ENCODE measurements at places on chromosomes 3 and 15. TPM values are rescaled to one million over a fixed set of nuclear protein-coding genes. Genes with fewer than 3 reads are reported as not detected.

IGSF10 gene
- 1.3 TPM for total RNA-seq

GRCh38 chr3:143812481-143812880 is 35.8 kb downstream of the SLC9A9 start:
- peaks cover 3% of the 10 kb centered on the region for H3K4me1 ChIP-seq
- no peak for DNase-seq
- no peaks in the 10 kb centered on the region for H3K27me3 ChIP-seq
- no peaks in the 10 kb centered on the region for H3K36me3 ChIP-seq
- H3K27ac ChIP-seq: no peak overlapping the region

- no peaks in the 10 kb centered on the region for H3K36me3 ChIP-seq
- H3K27ac ChIP-seq: no peak overlapping the region
- peaks cover 15% of the 10 kb centered on the region for H3K4me1 ChIP-seq
These were observed 3.3 kb upstream of the RNF13 start for GRCh38 chr3:149809699-149810098.

FBN1 gene
- 40.6 TPM for total RNA-seq

IQSEC1 gene
- 31.3 TPM for total RNA-seq

DNA sequence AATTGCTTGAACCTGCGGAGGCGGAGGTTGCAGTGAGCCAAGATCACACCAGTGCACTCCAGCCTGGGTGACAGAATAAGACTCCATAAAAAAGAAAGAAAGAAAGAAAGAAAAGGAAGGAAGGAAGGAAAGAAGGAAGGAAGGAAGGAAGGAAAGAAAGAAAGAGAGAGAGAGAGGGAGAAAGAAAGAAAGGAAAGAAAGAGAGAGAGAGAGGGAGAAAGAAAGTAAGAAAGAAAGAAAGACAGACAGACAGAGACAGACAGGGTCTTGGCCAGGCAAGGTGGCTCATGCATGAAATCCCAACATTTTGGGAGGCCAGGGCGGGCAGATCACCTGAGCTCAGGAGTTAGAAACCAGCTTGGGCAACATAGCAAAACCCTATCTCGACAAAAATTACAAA is 16.4 kb upstream of the DAG1 start:
- H3K27me3 ChIP-seq: no peaks in the 10 kb centered on the region
- peaks cover 15% of the 10 kb centered on the region for H3K4me1 ChIP-seq
- H3K36me3 ChIP-seq: no peaks in the 10 kb centered on the region
- H3K27ac ChIP-seq: no peak overlapping the region

TUSC7 gene
- not detected for total RNA-seq

- H3K27me3 ChIP-seq: no peaks in the 10 kb centered on the region
- no peaks in the 10 kb centered on the region for H3K36me3 ChIP-seq
- no peak overlapping the region for H3K4me3 ChIP-seq
- H3K4me1 ChIP-seq: no peaks in the 10 kb centered on the region
These were observed 464.2 kb downstream of the MECOM start for GRCh38 chr3:169199283-169199682.

GRCh38 chr3:88150806-88151205 is 1.0 kb downstream of the C3orf38 start:
- H3K27ac ChIP-seq: peak overlapping the region; percentile 92
- peaks cover 13% of the 10 kb centered on the region for H3K4me1 ChIP-seq
- DNase-seq: no peak
- peaks cover 29% of the 10 kb centered on the region for H3K36me3 ChIP-seq

ADAMTS9 gene
- 31.3 TPM for total RNA-seq

GPR149 gene
- not detected for total RNA-seq

SEMA7A gene
- total RNA-seq: 2.0 TPM

DNA sequence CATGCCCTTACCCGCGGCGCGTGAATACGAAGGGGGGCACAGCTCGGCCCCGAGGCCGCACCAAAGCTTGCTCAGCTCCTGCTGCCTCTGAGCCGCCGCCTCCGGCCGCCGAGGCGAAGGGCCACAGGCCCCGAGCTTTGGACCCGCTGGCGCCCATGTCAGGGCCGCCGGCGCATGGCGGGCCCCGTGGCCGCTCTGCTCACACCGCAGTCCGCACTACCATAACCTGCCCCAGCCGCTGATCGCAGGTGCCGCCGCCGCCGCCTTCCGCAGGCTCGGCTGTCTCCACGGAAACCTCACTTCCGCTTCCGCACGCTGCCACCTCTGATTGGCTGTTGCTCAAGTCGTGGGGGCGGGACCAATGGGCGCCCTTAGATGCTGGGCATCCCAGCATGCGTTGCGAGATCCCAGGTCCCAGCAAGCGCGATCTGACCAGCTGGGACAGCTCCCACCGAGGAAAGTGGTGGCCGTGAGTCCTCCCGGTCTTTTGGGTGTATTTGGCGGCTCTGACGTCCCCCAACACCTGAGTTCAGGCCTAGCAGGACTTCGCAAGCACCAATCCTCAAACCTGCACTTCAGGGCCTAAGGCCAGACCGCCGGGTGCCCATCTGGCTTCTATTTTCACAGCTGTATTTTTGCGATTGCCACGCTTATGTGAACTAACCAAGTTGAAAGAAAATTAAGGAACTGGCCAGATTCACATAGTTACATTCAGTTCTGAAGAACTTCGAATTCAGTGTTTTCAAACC is at the start of gene TUSC2:
Gene TUSC2, minus strand, starts transcription at position 281 of the 749 bp plus-strand sequence. Its CDS starts 124 bp downstream, at position 157.
- H3K36me3 ChIP-seq: peaks cover 60% of the 10 kb centered on the region
- H3K4me3 ChIP-seq: peak within 1 kb of the TSS; percentile 100
- DNase-seq: peak; percentile 98
- H3K4me1 ChIP-seq: peaks cover 31% of the 10 kb centered on the region
- H3K27me3 ChIP-seq: no peaks in the 10 kb centered on the region

- no peaks in the 10 kb centered on the region for H3K4me1 ChIP-seq
- no peaks in the 10 kb centered on the region for H3K27me3 ChIP-seq
- no peak overlapping the region for H3K27ac ChIP-seq
- no peak overlapping the region for H3K4me3 ChIP-seq
These were observed 31.0 kb downstream of the LCMT2 start for GRCh38 chr15:43299411-43299810.

ZMYND10 gene
- 0.99 TPM for total RNA-seq

GRCh38 chr3:169955406-169955805 is 11.2 kb upstream of the SEC62 start:
- no peak overlapping the region for H3K4me3 ChIP-seq
- no peak for DNase-seq
- no peaks in the 10 kb centered on the region for H3K27me3 ChIP-seq
- no peak overlapping the region for H3K27ac ChIP-seq
- H3K4me1 ChIP-seq: no peaks in the 10 kb centered on the region

- H3K27me3 ChIP-seq: no peaks in the 10 kb centered on the region
- H3K27ac ChIP-seq: no peak overlapping the region
- no peaks in the 10 kb centered on the region for H3K4me1 ChIP-seq
- no peaks in the 10 kb centered on the region for H3K36me3 ChIP-seq
- no peak overlapping the region for H3K4me3 ChIP-seq
These were observed 541.6 kb upstream of the ALCAM start for GRCh38 chr3:104825116-104825515.

DNA sequence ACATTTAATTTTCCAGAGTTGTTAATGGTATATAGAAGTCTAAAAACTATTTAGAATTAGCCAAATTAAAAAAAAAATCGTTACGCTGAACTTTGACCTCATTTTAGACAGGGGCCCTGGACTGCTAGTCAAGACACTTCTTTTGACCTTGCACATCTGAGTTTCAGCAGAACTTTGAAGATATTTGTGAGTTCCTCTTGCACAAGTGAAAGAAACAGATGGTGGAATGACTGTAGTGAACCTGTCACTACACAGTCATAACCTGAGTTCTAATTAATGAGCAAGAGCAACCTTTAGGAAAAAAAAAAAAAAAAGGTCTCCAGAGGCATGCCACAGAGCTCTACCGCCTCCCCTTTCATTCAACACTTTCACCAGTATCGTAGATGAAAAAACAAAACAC is 5.3 kb downstream of the MYO5C start:
- no peak overlapping the region for H3K27ac ChIP-seq
- no peaks in the 10 kb centered on the region for H3K36me3 ChIP-seq
- no peak for DNase-seq
- no peak overlapping the region for H3K4me3 ChIP-seq

DNA sequence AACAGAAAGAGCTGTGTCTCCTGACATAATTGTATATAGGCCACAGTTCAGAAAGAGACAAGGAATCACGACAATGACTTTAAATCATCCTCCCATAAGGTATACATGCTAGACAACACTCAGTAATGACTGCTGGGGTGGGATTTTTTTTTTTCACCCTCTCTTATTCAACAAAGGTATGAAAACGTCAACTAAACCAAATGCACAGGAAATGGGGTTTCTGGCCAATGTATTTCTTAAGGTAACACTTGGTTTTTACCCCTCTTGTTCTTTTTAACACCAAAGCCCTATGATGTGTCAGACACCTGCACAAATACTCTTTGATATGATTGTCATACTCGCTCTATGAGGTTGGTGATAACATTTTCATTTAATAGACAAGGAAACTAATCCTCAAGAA is 78.3 kb downstream of the MCF2L2 start:
- no peak overlapping the region for H3K27ac ChIP-seq
- DNase-seq: no peak
- H3K36me3 ChIP-seq: no peaks in the 10 kb centered on the region
- no peaks in the 10 kb centered on the region for H3K4me1 ChIP-seq
- H3K27me3 ChIP-seq: no peaks in the 10 kb centered on the region

GRCh38 chr3:172958565-172958964 is 182.5 kb downstream of the SPATA16 start:
- no peaks in the 10 kb centered on the region for H3K36me3 ChIP-seq
- no peak for DNase-seq
- H3K27ac ChIP-seq: no peak overlapping the region
- no peaks in the 10 kb centered on the region for H3K27me3 ChIP-seq
- no peak overlapping the region for H3K4me3 ChIP-seq
- H3K4me1 ChIP-seq: no peaks in the 10 kb centered on the region

GRCh38 chr3:4708230-4708629 is 215.1 kb downstream of the ITPR1 start:
- H3K4me3 ChIP-seq: no peak overlapping the region
- no peaks in the 10 kb centered on the region for H3K27me3 ChIP-seq
- no peak overlapping the region for H3K27ac ChIP-seq
- no peak for DNase-seq

DNA sequence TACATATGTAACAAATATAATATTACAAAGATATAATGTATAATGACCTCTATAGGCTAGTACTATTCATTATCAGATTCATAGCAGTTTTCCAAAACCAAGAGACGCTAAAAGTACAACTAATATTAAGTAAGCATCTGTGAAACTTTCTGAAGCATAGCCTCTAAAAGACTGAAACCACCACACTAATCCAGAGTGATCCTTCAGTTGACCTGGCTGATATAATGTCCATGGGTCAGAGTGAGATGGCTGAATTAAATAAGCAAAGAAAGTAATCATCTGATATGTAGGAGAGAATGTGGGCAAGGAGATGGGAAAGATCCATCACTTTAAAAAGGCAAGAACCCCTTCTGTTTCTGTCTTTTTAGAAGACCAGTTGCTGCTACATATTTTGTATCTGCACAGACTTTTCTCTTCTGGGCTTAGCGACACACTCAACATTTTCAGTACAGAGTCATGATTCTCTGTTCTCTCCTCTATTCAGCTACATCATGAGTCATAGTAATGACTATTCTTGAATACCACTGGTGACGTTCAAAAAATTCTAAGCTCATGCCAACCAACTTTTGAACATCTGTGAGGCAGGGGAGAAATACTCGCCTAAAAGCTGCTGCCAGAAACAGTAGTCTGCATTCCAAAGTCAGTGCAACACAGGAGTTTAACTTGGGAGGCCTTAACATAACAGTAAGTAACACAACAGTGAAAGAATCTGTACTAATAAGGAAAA is 149.6 kb downstream of the MAGI1 start:
- no peak overlapping the region for H3K4me3 ChIP-seq
- H3K27me3 ChIP-seq: no peaks in the 10 kb centered on the region
- H3K4me1 ChIP-seq: peaks cover 3% of the 10 kb centered on the region
- no peak overlapping the region for H3K27ac ChIP-seq
- DNase-seq: no peak

DNA sequence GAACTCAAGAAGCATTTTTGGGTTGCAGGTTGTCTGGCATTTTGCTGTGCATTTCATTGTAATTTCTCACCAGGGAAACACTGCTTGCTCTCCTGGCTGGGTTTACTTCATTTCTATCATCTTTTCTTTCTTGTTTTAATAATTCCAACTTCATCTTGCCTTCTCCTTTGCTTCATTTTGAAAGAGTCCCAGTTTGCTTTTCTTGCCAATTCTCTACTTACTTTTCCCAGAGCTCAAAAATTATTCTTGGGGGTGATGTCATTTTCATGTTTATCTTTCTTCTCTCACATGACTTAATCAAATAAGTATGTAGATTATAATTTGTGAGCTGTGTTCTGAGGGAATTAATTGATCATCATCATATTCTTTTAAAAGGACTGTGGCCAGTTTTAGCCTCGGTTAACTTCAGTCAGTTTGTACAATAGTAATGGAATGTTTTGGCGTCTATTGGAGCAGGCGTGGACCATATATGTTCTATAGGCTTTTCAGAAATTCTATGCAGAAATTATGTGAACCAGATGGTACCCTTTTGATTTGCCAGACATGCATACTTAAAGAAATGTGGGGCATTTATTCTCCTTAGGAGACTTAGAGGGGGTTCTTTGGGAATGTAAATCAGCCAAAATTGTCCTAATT is 30.1 kb downstream of the SH3GL3 start:
- H3K36me3 ChIP-seq: no peaks in the 10 kb centered on the region
- no peaks in the 10 kb centered on the region for H3K27me3 ChIP-seq
- H3K27ac ChIP-seq: no peak overlapping the region
- DNase-seq: no peak
- H3K4me1 ChIP-seq: no peaks in the 10 kb centered on the region

LTF gene
- 3.8 TPM for total RNA-seq

GRCh38 chr3:126472277-126473006 is 3.2 kb downstream of the ZXDC start:
- H3K36me3 ChIP-seq: peaks cover 13% of the 10 kb centered on the region
- DNase-seq: peak; percentile 84
- peak overlapping the region; percentile 96 for H3K27ac ChIP-seq
- H3K27me3 ChIP-seq: no peaks in the 10 kb centered on the region

GRCh38 chr15:50044406-50044805 is 74.6 kb downstream of the ATP8B4 start:
- no peak for DNase-seq
- H3K4me3 ChIP-seq: no peak overlapping the region
- no peaks in the 10 kb centered on the region for H3K36me3 ChIP-seq
- H3K27me3 ChIP-seq: no peaks in the 10 kb centered on the region

DNA sequence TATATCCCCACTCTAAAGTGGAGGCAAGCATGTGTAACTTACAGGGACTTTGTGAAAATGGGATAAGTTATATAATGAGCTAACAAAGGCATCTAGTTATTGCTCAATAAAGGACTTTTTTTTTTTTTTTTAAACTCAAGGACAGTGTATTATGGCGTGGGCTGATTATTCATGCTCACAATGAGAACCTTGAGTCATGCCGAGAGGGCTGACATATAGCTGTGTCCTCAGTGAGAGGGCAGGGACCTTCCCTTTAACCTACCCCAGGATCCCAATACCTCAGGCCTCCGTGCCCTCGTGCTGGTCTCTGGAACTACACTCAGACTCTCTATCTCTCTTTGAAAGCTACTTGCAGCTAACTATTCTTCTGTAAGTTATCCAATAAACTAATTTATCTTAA is 319.9 kb upstream of the ICE2 start:
- DNase-seq: no peak
- H3K36me3 ChIP-seq: no peaks in the 10 kb centered on the region
- no peak overlapping the region for H3K27ac ChIP-seq
- H3K4me3 ChIP-seq: no peak overlapping the region

All from psoas muscle (tissue), 8 donors.